ENCODE measurements at places on chromosomes 12 and 14.

DNA sequence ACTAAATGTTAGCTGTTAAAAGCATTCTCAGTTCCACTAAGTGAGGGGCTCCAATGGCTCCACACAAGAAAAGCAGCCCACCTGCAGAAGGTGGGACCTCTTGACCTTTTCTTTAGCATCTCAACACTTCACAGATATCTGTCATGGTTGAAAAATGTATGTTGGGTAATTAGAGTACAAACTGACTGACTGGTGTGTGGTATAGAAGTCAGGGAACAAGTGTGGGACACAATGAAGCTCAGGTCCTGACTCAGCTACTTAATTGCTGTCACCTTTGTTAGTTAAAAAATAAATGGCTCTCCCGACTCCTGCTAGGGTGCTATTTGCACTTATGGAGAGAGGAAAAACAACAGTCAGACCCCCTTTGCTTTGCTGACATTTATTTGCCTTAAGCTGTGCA is 299.0 kb downstream of the TTC6 start:
- DNase-seq: no peak

DNA sequence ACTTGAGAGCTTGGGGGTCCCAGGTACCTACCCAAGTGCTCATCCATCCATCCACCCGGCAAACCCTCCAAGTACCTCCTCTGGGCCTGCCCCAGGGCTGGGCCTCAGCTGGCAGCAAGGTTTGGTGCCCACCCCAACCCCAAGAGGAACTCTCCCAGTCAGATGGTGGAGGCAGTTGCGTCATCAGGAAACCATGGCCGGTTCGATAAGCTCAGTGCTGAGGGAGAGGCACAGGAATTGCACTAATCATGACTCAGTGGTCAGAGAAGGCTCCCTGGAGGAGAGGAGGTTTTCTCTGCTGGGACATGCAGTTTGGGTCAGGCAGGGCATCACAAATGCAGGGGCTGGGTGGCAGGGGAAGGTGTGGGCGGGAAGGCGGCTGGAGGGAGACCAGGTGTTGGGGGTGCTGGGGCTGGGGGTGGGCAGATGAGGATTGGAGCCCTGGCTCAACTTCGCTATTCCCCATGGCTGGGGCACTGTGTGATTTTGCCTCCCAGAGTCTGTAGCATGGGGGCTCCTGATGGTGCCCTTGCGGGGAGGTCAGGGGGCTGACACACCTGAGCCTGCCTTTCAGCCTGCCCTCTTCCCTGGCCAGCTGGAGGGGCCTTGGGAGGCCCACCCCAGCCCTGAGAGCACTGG is 32.2 kb downstream of the SH2B3 start:
- DNase-seq: no peak

GRCh38 chr12:48765753-48766162 is 23.1 kb downstream of the ADCY6 start:
- DNase-seq: no peak

DNA sequence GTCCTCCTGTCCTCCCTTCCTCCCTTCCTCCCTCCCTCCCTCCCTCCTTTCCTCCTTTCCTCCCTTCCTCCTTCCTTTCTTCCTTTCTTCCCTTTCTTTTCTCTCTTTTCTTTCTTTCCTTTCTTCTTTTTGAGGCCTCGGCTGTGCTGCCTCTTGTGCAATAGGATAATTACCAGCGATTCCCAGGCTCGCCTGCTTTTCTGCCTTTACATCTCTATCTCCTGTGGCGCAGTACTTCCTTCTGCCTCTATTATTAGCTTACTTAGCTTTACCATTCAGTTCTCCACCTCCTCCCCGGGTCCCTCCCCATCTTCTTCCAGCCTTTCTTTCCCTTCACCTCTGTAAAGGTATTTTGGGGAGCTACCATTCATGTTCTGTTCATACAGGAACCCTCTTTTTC is 19.9 kb downstream of the ETV6 start:
- DNase-seq: no peak

DNA sequence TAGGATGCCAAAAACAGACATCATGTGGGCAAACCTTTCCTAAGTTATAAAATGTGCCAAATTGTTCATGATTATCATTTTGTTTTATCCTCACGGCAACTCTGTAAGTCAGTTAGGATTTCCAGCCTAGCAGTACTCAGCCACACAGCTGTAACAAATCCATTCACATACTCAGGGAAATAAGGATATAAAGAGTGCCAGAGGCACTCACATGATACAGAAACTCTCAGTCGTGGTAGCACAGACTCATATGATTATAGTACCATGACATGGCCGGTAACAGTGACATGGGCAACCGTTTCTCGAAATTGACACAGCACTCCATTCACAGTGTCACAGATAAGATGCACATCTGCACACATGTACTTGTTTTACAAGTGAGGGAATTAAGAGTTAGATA is 344.2 kb downstream of the LRIG3 start:
- no peak for DNase-seq

- no peak for DNase-seq
These were observed 6.5 kb downstream of the NFE2 start for GRCh38 chr12:54294152-54294952.

- DNase-seq: no peak
These were observed 80.0 kb downstream of the BTG1 start for GRCh38 chr12:92065639-92066038.

DNA sequence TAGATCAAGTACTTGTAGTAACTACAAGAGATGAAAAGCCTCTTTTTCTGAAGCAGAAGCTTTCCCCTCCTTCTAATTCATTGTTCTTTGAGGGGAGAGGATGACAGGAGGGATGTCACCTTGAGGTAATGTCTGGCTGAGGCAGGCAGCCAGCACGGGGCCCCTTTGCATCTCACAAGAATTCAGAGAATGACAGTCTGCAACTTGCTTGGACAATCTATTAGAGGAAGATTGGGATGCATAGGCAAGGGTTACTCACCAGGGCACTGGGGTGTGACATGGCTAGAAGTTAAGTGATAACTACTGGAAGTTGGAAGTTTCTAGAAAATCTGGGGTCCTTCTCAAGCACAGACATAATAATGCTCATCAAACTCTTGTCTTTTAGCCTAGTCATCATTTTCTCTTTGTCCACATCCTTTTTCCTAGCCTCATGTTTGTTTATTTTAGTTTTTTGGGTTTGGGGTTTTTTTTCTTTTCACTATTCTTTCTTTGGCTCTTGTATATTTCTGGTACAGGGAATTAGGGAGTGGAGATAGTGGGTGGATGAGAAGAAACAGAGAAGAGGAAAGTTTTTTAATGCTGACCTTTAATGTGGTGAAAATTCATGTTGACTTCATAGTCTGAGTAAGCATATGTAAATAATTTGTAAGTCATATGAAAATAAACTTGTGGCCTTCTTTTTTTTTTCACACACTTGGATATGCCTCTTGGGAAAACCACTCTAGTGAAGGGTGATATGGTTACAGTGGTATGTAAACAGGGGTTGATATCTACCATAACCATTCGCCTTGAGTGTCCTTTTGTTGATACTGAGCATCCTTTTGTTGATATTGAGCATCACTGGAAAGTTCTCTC is 55.1 kb downstream of the TTLL5 start:
- DNase-seq: no peak

DNA sequence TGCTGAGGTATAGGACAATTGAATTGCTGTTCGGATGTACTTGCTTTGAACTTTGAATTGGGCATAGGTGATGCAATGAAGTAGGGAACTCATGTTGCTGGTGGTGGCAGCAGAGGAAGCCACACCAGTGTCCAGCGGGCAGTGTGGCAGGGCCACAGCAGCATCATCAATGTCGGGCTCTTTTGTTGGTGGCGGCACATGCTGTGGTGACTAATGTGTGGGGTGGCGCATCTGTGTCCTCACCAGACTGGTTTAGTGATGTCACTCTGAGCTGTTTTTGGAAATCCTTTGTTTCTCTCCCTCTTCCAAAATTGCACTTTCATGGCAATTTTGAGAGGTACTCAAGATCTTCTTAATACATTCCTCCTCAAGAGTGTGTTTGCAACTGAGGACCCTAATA is 187.6 kb downstream of the ETNK1 start:
- no peak for DNase-seq

DNA sequence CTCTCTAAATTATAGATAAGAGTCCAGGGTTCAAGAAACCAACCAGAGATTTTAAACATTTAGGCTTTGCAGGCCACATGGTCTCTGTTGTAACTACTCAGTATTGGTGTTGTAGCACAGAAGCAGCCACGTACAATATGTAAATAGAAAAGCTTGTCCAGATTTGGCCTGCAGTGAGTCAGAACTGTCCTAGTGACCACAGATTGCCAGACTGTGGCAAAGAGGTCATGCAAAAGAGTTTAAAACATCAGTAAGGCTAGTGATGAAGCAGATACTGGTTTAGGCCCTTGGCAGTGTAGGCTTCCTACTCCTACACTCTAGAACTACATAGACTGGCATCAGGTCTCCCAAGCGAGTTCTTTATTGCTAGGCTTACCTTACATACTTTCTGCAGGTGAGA is 117.6 kb upstream of the GARIN6 start:
- no peak for DNase-seq

GRCh38 chr14:77133720-77134338 is 7.8 kb downstream of the ZDHHC22 start:
- no peak for DNase-seq

DNA sequence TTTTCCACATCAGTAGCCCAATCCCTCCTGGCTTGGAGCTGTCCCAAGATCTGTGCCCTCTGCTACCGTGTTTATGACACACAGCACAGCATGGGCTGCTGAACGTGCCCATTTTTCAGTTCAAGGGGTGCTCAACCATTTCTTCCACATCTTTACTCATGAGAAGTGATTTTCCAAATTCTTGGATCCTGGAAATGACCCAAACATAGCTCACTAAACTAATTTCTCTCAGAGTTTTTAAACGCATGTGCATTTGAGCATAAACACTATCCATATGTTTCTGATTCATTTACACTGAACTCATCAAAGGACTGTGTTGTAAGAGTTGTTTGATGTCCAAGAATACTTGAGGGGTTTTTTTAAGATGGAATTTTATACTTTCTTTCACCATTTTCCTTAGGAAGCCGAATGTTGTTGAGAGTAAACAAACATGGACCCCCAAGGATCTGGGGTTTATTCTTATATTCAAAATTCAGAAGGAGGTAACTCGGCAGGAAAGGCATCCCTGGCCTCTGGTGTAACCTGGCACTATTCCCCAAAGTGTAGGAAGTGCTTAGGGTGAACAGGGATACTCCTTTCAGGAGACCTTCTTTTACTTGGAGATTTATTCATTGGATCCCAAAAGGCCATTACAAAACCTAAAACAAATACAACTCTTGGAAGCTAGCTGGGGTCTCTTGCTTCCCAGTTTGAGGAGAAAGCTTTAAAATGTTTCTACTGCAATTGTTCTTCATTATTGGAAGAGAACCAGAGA is 215.0 kb downstream of the BMP4 start:
- no peak for DNase-seq

DNA sequence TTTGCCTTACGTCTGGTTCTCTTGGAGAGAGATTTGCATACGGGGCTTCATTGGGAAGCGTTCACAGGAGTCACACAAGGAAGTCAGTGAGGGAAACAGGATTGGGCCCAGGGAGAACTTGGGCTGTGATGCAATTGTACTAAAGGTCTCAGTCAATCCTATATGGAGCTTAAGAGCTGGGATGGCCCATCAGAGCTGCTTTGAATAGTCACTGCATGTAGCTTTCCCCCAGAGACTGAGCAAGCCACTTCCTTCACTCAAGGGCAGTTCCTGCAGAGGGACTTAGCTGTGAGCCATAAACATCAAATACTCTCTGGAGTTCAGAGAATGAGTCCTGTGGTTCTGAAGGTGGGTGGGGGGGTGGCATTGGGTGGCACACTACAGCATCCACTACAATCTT is 605.4 kb downstream of the MED13L start:
- DNase-seq: peak; percentile 68

GRCh38 chr14:64573109-64573508 is 23.3 kb downstream of the PPP1R36 start:
- peak; percentile 81 for DNase-seq

- DNase-seq: no peak
These were observed 140.3 kb downstream of the TMEM30B start for GRCh38 chr14:61140872-61141271.

DNA sequence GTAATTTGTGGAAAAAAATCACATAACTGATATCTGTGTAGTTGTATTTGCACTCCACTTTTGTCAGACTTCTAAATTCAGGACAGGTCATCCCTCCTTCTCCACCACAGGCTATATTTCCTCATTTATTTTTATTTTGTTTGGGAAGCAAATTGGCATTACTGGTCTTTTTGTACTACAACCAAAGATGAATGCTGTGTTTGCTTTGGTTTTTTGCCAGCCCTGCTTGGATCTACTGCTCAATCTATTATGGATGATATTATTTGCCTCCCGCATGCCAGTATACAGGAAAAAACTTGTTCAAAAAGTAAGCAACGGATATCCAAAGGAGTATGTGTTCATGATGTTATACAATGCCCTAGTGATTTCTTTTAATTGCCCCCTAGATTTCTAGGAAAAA is 948.8 kb downstream of the TRHDE start:
- no peak for DNase-seq

DNA sequence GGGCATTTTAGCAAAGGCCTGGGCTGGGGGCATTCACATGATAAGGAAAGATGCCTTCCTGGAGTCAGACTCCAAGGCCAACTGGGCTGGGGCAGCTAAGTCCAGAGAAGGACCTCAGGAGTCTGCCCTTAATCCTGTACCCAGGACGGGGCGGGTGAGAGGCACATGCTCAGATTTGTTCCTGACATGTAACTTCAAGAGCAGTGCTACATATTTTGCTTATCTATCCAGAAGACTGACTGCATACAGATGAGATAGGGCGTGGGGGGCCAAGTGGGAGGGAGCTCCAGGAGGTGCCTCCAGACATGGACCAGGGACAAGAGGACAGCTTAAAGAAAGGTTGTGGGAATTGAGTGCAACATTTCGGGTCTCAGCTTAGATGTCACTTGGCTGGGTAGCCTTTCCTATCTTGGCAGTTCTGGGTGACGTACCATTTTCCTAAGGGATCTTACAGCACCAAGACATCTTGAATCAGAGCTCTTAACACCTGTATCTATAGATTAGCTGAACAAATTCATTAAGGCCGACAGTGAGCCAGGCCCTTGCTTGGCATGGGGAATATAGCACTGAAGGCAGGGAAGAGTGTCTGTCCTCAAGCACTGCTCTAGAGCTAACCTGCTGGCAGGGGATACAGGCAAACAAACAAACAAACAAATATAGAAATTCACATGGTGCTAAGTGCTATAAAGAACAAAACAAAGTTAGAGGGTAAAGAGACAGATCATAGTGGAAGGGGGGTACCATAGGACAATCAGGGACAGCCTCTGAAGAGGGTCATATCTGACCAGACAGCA is 61.2 kb downstream of the PTPN21 start:
- DNase-seq: no peak

GRCh38 chr14:46819117-46819516 is 167.5 kb upstream of the RPL10L start:
- no peak for DNase-seq

DNA sequence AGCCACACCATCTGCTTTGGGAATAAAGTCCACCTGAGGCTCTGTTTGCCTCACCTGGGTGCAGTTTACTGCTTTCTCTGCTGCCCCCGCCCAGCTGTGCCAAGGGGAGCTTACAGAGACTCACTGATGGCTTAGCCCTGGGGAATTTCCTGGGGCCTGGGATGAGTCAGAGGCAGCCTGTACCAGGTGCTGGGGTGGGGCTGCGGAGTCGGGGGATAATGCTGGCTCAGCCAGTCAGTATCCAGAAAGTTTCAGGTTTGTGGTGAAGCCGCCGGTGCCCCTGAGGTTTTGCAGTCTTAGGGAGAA is 22.3 kb downstream of the PLEKHG3 start:
- peak; percentile 67 for DNase-seq

Data from NCI-H526 treated with DMSO at 0.1 percent for 48 hours (cell line).